ENCODE measurements at places on chromosomes 4 and X.

DNA sequence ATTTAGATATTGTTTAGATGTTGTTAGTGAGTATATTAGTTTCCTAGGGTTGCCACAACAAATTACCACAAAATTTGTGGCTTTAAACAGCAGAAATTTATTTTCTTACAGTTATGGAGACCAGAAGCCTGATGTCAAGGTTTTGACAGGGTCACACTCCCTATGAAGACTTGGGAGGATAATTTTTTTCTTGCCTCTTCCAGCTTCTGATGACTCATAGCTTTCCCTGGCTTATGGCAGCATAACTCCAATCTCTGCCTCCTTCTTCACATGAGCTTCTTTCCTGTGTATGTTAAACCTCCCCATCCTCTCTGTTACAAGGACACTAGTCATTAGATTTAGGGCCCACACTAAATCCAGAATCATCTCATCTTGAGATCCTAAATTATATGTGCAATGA, 20.9 kb upstream of the RAB40A start:
- DNase-seq = no peak

- DNase-seq = no peak
Measured at GRCh38 chr4:23814996-23815660, 74.7 kb downstream of the PPARGC1A start.

DNA sequence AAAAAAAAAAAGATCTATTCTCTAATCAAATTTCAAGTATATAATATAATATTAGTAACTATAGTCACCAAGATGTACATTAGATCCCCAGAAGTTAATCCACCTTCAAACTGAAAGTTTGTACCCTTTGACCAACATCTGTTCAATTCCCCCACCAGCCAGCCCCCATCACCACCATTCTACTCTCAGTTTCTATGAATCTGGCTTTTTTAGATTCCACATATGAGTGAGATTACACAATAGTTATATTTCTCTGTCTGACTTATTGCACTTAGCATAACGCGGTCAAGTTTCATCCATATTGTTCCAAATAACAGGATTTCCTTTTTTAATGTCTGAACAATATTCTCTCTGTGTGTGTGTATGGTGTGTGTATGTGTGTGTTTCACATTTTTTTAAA, 33.7 kb upstream of the VMA21 start:
- DNase-seq = no peak

DNA sequence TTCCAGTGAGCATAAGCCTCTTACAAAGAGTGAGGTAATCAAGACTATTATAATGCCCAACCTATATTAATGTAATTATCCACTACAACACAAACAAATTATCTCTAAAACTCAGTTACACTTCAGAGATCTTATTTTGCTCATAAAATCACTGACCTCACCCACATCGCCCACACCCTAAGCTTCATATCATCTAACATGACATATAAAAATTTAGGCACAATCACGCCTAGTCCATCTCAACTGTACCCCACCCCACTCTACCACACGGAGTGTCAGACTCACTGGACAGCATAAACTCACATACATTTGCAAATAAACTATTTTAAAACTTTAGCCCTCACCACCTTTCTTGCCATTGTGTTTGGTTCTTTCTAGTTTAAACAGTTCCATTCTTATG, 252.4 kb downstream of the PCDH7 start:
- DNase-seq = no peak

DNA sequence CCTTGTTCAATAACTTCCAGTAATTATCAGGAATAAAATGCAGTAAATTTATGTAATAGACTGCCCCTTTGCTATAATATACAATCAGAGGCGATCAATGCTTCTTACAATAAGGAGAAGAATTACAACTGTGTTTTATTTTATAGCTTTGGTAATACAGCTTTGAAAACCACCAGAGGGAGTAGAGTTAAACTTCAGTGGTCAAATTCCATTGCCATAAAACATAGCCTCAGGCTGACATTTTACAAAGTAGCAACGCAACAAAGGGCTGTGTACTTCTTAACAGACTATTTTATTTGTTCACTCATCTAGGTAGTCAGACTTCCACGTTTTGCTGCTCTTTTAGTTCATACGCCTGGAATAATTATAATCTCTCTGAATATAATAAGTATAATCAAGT, 58.5 kb downstream of the TEX13C start:
- DNase-seq = no peak

DNA sequence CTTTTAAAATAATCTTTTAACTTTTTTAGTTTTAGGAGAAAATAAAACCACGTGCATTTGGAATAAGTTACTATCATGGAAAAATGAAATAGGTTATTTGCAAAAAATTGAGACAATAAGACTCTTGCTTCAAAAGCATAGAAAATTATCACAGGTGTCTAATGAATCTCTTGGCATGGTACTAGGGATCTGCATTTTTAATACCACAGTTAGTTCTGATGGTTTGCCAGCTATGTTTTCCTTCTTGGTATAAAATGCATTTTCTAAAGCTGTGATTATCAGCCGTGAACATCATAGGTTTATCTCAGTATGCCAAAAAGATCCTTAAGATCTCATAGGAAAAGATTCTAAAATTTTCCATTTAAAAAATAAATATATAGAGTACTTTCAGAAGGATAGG, 83.9 kb downstream of the RASL11B start:
- DNase-seq = no peak

DNA sequence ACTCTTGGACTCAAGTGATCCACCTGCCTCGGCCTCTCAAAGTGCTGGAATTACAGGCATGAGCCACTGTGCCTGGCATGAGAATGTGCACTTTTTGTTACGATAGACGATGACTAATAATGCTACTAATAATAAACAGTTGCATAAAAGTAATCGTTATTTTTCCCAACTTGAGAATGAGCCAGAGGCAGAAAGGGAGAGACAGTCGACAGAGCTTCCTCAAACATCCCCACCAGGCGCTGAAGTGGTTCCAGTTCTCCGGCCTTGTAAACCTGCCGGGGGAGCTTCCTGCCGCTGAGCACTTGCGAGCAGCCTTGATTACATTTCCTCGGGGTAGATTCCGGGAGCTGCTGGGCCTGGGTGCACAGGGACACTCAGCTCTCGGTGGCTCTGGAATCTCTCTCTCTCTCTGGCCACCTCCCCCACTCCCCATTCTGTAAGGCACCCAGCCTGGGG, 8.9 kb upstream of the HTRA3 start:
- no peak for DNase-seq

GRCh38 chr4:54513204-54513603, 144.6 kb upstream of the KIT start:
- DNase-seq = no peak

- DNase-seq = no peak
Measured at GRCh38 chrX:140744085-140744484, 34.5 kb downstream of the LINC00632 start.

GRCh38 chr4:77349796-77350195, 192.8 kb downstream of the CCNG2 start:
- DNase-seq = no peak

GRCh38 chr4:3441501-3442459, at the start of gene HGFAC:
Gene HGFAC, plus strand, starts transcription at chr4:3441968. Its CDS starts 34 bp downstream, at chr4:3442002.
- DNase-seq = no peak

DNA sequence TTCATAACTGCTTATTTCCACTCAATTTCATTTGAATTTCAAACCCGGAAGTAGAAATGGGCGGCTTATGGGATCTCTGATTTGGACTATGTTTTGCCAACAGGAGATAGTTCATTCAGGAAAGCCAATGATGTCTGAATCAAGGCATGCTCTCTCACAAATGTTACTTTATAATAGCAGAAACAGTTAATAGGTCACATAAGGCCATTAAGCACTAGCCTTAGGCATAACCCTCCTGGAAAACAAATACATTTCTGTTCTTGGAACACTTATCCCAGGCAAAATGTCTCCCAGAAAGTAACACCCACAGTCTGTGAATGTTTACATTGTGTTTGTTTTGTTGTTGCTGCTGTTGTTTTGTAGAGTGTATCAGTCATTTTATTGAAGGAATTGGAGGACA, 1347.2 kb upstream of the PCDH7 start:
- DNase-seq = no peak

GRCh38 chr4:137471461-137471860, 60.8 kb downstream of the PCDH18 start:
- DNase-seq = no peak

DNA sequence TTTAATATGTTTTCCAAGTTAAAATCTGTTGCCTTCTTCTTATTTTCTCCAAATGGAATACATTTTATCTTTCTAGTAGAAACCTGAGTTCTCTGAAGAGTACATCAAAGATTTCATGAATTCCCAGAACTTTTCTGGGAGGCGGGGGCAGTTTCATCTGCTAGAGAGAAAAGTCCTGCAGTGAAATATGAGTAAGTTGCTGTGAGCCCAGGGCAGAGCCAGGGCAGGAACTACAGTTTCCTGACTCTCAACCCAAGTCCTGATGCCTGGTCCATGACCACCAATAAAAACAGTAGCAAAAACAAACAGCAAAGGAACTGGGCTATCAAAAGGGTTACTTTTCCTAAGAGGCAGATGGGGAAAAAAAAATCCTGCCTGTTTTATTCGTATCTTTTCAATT, 239.4 kb upstream of the CTSO start:
- no peak for DNase-seq

DNA sequence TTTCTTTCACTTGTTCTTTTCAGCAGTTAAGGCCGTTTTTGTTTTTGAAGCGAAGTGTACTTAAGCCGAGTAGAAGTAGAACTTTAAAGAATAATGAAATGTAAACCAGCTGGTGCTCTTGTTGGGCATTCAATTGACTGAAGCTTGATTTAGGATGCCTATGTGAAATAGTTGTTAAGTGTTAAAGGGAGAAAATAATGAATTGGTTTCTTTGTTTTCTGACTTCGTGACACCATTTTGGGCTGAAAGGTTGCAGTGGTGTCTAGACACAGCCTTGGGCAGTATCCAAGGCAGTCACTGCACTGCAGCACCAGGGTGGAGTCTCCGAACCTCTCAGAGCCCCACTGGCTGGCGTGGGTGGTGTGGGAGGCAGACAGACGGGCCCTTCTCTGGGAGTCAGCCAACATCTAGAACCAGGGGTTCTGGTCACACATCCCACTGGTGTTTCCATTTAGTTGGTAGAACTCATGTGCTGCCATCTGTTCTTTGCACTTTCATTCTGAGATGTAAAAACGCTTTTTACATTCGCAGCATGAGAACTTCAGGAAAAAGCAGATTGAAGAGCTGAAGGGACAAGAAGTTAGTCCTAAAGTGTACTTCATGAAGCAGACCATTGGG, 3.5 kb downstream of the UCHL1 start:
- no peak for DNase-seq

DNA sequence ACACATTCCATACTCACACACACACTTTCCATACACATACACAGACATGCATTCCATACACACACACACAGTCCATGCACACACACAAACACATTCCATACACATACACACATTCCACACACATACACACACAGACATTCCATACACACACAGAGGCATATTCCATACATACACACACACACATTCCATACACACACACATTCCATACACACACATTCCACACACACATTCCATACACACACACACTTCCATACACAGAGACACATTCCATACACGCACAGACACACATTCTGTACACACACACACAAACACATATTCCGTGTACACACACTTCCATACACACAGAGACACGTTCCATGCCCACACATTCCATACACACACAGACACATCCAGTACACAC, 14.8 kb downstream of the LINC00632 start:
- DNase-seq = no peak

DNA sequence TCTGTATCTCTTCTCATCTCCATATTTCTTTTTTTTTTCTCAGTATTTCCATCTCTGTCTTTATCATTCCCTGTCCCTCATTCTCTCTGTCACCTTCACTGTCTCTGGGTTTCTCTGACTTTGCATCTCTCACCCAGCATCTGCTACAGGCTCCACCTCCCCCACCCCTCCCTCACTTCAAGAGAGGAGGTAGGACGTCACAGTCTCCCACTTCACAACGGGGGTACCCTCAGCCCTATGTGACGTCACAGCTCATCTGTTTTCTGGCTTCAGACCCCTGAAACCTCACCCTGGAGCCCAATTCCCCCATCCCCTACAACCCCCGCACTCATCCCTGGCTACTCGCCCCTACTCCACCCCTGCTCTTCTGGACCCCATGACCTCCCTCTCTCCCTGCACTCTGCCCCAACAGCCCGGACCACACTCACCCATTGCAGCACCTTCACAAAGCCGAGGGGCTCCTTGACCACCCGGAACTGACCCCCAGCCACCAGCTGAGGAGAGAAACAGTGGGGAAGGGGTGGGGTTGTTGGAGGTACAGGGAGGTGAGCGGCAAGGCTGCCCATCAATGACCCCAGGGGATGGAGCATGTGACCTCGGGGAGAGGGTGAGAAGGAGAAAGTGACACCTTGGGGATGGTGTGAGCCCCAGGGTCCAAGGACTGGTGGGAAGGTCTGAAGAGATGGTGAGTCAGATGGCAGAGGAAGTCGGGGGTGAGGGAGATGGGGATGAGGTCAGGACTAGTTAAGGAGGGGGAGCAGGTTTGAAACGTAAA, 1.3 kb downstream of the SYP start:
- DNase-seq = no peak

DNA sequence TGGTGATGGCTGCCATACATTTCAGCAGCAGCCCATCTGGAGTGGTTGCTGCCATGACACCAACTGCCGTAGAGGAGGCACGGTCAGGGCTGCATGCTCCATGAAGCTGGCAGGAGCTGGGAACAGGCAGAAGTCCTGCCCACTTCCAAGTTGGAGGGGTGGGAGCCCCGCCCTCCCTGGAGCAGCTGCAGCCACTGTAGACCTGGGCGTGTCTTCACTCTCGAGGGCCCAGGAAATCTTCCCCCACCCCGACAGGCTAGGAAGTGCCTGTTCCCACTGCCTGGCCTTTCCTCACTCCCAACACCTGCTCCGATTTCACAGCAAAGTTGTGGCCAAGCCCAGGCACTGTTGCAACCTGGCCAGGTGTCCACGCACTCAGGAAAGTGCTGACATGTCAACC, 42.3 kb downstream of the NALF2 start:
- DNase-seq = no peak

GRCh38 chrX:16567681-16568080, 82.3 kb upstream of the S100G start:
- no peak for DNase-seq

- DNase-seq = no peak
Measured at GRCh38 chr4:144562019-144562705, 83.8 kb upstream of the HHIP start.

- no peak for DNase-seq
Measured at GRCh38 chr4:2256156-2256731, 5.7 kb downstream of the MXD4 start.

DNA sequence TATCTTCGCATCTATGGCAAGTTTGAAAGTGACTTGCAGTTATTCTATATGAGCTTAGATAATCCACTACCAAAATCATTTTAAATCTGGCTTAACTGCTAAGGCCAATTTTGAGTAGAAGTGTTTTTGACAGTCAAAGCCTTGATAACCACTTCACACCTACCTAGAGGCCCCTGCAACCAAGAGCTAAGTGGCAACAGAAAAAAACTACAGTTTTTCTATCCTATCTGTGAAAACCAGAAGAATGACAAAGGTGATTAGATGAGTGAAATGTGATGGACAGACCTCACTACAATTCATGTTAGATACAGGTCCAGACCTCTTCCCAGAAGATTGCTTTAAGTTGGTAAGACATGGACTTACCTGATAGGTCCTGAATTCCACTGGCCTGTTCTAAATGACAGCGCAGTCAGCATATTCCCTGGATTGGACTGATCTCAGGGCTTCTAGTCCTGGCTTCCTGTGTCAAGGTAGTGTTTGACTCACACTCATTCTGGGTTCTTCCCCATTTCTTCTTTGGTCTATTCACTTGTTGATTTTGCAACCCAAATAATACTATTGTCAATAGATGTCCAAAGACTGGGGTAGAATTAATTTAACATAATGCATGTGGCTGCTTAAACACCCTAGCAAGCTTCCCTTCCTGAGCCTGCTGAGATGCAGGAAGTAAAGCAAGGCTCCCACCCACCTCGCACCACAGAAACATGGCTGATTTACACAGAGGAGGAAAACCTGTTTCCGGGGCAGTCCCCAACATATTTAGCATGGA, 65.1 kb downstream of the PPP3CA start:
- no peak for DNase-seq
